ENCODE measurements at places on chromosomes 12 and 14. TPM values are rescaled to one million over a fixed set of nuclear protein-coding genes. Genes with fewer than 3 reads are reported as not detected.

Gene CLEC14A
- 0.54 TPM for total RNA-seq

Gene TAPBPL
- total RNA-seq, result 9.9 TPM

Gene SOAT2
- total RNA-seq, result 0.11 TPM

Gene RAD9B
- 1.4 TPM for total RNA-seq

Gene AHNAK2
- total RNA-seq, result 152 TPM

Gene CATSPERB
- total RNA-seq, result not detected

Gene TSPAN8
- 0.65 TPM for total RNA-seq

Gene TAS2R50
- total RNA-seq, result 5.7 TPM

Gene PLEKHG7
- total RNA-seq, result not detected

Gene MIP
- 0.26 TPM for total RNA-seq

Gene GALNT4
- total RNA-seq, result 23.3 TPM

Gene RNASE4
- 54.9 TPM for total RNA-seq

Measured in articular chondrocyte of knee joint (primary cell).